ENCODE measurements at places on chromosomes 1 and 21.

DNA sequence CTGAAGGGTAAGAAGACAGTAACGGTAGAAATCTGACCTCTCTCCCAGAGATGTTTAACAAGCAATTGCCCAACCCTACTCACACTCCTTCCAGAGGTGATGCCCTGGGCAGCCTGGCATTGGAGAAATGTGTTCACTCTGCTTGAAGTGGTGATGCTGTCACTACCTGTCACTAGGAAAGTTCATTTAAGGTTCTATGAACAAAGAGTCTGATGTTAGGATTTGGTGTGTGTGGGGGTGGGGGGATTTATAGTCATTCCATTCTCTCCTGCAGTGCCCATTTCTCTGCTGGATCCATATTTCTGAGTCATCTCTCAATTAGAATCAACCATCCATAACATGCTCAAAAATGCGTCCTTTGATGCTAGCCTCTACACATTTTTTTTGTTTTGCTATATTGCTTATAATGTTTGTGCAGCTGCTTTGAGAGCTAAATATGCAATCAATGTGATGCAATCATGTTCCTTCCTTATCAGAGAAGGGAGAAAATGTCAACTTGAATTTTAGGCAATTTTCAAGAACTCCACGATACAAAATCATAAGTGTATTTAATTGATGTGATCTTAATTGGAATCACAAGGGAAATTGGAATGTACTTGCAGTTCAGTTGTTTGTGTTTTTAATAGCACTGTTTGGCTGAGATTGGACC lies 173.9 kb downstream of the DUSP10 start:
- no peak for DNase-seq

DNA sequence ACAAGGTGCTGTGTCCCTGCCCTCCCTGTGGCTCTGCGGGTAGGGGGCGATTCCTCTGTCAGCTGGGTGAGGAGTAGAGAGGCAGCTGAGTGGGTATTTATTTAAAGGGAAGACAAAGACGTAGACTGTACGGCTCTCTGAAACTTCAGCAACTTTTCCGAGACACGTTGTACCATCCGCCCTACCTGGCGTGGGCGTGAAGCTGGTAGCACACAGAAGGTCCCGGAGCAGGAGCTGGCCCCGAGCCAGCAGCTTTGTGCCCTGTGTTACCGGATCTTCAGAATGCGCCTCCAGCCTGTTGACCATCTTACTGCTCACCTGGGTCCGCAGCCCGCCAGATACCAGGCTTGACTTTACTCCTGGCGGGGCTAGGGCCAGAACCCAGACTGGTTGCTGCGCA lies 34.9 kb downstream of the PRKCZ start:
- no peak for DNase-seq

- no peak for DNase-seq
Measured at GRCh38 chr1:165062346-165062745, 294.2 kb downstream of the LMX1A start.

DNA sequence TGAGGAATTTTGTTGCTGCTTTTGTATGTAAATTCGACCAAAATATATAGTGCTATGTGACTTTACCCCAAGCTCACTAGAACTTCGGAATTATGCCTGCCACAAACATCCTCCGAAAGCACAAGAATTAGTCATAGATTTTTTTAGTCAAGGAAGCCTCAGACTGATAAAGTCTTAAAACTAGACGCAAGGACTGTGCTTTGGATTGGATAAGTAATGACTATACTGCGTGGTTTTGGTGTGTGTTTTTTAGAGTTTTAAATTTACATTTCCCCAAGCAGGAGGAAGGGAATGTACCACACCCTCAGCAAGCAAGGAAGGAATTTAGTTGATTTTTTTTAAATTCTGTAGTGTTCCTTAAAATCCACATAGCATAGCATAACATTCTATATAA lies 10.3 kb downstream of the WLS start:
- no peak for DNase-seq

DNA sequence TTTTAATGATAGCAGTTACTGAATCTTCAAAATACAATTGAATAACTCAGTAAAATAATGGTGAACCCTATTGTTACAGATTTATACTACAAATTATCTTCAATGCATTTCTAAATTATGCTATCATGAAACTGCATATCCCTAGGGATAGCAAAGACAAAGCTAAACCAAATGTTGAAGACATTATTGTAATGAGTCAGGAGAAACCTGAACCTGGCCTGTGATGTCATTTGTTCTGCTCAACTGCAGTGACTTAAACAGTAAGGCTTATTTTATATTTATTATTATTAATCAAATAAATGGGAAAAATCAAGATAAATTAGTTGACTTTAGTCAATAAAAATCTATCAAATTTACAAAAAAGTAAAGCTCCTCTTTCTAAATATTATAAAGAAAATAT lies 100.3 kb downstream of the UCHL5 start:
- no peak for DNase-seq

- no peak for DNase-seq
Measured at GRCh38 chr1:202411422-202411821, 62.9 kb downstream of the PPP1R12B start.

DNA sequence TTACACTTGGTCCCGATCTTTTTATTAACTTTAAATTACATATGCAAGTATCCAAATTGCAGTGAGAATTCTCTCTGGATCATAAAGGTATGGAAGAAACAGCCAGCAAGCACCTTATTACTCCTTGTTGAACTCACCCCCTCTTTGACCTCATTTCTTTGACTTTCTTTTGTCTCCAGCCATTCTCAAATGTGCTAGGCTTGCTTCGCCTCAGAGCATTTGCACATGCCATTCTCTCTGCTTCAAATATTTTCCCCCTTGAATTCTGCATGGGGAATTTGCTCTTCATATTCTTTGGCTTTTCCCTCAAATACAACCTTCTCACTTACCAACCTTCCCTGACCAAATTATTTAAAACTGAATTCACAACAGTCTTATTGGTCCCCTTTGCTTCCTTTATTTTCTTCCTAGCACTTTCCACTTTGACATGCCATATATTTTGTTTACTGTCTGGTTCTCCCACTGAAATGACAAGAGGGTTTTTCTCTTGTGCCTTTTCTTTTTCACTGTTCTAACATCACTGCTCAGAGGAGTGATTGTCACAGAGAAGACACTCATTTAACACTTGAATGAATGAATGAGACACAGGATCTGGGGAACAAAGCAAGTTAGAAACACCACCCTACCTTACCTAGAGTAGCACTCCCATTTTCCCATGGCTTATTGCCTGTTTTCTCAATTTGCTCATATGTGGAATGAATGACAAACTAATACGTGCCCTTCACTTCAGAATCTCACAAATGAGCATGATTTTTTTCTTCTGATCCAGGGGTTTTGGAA lies 1.4 kb upstream of the PGBD2 start:
- DNase-seq: no peak

GRCh38 chr1:242524571-242525359 lies at the start of gene PLD5:
TSS of gene PLD5 (minus strand) at chr1:242524697.
- no peak for DNase-seq

DNA sequence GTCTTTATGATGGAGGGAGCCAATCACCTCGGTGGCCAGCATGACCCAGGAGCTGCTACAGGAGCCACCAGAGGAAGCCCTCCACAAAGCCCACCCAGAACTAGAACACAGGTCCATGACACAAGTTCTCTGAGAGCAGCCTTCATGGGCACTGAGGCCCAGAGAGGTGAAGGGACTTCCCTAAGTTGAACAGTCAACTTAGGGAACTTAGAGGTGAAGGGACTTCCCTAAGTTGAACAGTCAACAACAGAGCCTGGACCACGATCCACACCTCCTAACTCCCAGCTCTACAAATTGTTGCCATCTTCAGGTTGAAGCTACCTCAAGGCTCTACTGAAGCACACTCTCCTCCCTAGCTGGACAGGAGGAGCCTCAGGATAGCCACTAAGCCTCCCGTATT lies 132.7 kb downstream of the CCDC185 start:
- DNase-seq: no peak

- DNase-seq: no peak
Measured at GRCh38 chr21:45954261-45954660, 27.3 kb upstream of the COL6A1 start.

- DNase-seq: no peak
Measured at GRCh38 chr1:192933744-192934143, 124.9 kb downstream of the RGS2 start.

DNA sequence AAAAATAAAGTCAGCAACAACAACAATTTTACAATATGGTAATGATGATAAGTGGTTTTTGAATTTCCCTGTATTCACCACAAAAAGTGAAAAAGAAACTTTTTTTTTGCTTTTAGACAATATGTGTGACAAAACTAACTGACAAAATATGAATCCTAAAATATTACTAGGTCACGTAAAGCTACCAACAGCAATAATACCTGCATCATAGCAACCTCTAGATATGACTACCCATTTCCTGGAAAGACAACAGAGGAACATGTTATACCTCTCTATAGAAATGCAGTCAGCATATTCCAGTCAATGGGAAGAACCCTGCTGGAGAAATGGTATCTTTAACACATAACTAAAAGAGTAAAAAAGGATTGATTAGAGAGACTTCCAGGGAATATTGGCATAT lies 73.7 kb downstream of the PDE4B start:
- DNase-seq: no peak

DNA sequence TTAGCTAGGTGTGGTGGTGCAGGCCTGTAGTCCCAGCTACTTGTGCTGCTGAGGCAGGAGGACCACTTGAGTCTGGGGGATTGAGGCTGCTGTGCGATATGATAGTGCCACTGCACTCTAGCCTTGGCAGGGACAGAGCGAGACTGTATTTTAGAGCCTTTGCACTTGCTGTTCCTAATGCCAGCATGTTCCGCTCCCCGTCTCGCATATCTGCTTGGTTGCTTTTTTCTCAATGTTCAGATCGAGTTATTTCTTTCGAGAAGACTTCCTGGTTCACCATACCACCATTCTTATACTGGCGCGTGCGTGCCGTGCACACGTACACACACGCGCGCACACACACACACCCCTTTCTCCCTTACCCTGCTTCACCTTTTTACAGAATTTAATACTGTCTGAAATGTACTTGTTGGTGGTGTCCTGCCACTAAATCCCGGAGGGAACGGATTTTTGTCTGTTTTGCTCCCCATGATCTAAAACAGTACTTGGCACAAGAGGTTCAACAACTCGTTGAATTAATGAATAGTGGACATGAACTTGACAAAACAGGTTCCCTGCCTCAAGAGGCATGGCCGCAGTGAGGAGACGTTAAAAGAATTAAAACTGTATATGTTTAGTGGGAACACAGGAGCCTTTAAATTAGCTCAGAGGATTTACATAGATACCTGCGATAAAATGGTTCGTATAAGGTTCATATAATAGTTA lies 1.1 kb upstream of the RPRD2 start:
- no peak for DNase-seq

DNA sequence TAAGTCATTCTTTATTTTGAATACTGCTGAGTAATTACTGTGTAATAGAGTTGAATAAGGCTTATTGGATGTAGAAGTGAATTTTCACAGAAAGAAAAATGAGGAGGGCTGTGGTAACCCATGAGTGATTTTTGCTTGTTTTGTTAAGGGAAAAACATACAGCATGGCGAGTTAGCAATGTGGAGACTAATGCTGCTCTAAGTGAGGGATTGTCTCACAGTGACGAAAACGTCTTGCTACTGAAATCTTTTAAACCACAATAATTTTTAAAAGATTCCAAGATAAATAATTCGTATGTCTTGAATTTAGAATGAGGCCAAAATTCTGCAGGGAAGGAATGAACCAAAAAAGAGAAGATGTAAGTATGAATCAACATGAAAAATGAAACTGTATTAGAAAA lies 16.2 kb upstream of the PLA2G4A start:
- no peak for DNase-seq

DNA sequence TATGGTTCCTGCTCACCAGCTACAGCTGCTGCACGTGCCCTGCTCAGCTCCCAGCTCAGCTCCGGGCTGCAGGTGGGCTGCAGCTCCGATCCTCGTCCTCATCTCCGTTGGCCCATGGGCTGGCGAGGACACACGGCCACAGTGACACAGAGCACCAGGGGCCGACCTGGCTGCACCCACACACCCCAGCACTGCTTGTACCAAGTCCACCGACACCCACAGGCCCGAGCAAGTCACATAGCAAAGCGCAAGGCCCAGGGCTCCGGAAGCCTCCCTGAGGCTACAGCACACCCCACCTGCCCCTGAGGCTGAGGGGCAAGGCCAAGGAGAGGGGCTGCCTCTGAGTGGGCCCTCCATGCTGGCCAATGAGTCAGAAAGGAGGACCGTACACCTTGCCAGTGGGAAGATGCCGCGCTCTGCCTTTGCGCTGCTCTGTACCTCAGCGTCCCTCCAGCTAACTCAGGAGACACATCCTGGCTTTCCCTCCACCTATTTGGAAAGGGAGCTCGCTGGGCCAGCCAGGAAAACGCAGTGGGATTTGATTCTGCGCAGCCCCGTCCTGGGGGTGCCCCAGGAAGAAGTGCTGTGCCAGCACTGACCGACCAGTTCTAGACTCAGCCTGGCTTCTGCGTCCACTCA lies 124.8 kb downstream of the SIK1 start:
- no peak for DNase-seq

DNA sequence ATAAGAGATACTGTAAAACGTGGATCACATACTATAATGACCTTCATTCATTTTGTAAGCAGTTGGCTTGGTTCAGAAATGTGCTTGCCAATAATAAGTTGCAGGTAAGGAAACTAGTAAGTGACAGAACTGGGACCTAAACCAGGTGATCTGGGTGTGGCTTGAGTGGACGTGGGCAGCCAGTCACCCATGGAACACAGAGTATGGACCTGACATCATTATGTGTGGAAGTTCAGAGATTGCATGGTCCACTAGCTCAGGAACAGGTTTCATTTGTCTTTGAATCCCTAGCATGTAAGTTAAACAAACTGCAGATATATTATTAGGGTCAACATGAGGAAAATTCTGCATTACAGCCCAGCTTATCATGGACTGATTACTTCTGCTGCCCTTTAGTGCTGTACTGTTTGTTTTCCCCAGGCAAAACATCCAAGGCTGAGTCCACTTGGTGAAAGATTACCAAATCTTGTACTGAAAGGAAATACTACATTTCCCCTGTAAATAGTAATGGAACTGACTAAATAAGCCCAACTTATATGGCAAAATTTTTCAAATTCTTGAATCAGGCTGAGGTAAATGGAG lies 327.3 kb upstream of the SGIP1 start:
- no peak for DNase-seq

DNA sequence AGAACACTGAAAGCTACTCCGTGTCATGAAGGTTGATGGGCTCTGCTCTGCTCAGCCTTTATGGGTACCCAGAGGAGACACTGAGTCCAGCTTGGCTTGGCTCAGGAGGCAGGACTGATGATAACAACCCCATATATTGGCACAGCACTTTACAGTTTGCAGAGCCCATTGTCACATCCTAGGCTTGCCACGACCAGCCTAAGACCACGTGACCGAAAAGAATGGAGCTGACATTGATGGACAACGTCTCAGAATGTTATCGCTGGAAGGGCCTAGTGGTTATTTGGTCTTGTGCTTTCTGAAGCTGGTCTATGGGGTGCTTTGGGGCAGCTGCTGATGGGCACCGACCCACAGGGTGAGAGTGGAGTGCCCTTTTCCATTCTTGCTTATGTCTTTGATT lies 72.9 kb upstream of the RUNX3 start:
- DNase-seq: no peak

- DNase-seq: no peak
Measured at GRCh38 chr21:43853851-43854772, 10.9 kb upstream of the AGPAT3 start.

GRCh38 chr1:234624724-234625117 lies 14.7 kb upstream of the IRF2BP2 start:
- no peak for DNase-seq
